Fibroblast of skin of left biceps (primary cell): ENCODE measurements at places on chromosomes 7 and 10.

DNA sequence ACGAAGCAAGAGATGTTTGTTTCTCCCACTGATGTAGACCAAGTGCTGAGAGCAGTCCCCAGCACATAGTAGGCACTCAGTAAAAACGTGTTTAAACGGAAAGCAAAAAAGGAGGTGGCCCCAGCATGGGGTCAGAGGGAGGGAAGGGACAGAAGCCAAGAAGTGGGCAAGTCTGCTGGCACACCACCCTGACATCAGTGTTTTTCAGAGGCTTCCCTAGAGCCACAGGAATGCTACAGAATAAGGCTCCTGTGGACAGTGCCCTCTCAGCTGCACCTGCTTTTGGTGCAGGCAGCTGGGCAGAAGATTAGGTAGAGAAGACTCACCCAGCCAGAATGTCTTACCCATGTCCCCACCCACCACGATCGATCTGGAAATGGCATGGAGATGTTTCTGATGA lies 8.3 kb upstream of the ANKRD1 start:
- DNase-seq: no peak

- no peak for DNase-seq
These were observed 20.7 kb downstream of the KCNH2 start for GRCh38 chr7:150957133-150958020.

- no peak for DNase-seq
These were observed 79.2 kb downstream of the APBB1IP start for GRCh38 chr10:26517141-26517867.

DNA sequence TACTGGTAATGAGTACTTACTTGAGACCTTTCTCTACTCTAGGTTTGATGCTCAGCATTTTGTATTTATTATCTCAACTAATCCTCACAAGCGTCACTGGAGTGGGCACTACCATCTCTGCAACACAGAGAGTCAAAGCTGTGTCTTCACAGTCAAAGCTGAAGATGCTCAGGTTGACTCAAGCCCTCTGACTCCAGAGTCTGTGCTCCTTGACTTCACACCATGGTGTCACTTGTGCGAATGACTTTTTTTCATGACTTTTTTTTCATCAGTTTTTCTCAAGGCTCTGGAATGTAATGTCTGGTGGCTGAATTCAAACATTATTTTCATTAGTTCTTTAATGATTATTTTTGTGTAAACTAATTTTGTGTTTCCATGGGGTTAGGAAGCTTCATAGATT lies 30.4 kb upstream of the TARP start:
- DNase-seq: no peak

DNA sequence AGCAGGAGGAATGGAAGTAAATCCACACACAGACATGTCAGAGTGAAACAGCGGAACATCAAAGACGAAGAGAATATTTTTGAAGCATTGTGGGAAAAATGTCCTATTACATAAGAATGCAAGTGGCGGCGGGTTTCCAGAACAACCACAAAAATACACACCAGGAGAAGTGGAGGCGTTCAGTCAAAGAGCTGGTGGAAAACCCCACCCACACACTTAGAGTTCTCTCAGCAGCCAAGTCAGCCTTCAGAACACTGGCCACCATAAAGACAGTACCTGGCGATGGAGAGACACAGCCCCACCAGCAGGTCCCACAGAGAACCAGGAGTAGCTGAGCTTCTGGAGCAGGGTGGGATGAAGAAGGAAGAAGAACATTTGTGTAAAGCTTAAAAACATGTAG lies 23.7 kb downstream of the NKX6-2 start:
- no peak for DNase-seq

DNA sequence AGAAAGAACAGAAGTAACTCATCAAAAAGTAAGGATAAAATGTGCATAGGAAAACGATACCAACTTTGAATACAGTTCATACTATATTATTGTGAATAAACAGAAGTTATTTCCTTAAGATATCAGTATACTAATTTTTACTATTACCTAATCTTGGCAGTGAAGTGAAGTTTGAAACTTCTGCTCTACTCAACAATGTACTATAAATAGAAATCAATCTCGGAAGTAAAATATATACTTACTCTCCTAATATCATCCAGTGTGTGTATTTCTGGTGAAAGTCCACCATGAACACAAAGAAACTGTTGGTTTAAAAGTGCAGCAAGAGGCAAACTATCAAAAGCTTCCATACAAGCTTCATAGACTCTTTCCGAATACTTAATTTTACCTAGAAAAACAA lies 24.6 kb downstream of the PPP3CB start:
- DNase-seq: no peak

DNA sequence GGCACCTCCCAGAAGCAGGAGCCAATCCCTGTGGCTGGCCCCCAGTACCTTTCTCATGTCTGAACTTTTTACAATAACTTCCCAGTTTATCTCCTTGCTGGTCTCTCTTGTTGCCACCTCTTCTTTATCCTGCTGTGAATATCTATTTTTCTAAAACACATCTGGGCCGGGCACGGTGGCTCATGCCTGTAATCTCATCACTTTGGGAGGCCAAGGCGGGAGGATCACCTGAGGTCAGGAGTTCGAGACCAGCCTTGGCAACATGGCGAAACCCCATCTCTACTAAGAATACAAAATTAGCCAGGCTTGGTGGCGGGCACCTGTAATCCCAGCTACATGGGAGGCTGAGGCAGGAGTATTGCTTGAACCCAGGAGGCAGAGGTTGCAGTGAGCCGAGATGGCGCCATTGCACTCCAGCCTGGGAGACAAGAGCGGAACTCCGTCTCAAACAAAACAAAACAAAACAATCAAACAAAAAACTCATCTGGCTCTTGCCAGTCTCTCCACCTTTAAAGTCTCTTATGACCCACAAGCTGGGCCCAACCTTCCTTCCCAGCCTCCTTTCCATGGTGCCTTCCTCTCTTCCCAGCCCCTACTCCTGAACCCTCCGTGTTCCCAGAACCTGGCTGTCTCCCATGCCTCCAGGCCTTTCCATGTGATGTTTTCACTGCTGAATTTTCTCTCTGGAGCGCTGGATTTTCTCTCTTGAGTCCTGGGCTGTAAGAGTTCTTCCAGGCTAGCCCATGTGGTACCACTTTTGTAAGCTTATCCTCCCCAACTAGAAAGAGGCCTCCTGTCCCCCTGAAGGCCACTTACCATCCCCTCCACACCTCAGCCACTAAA lies 51.3 kb downstream of the HIP1 start:
- no peak for DNase-seq

GRCh38 chr10:14379556-14380280 lies 49.0 kb upstream of the FRMD4A start:
- DNase-seq: no peak

- DNase-seq: no peak
These were observed 188.1 kb downstream of the SDHAF3 start for GRCh38 chr7:97305589-97305988.

DNA sequence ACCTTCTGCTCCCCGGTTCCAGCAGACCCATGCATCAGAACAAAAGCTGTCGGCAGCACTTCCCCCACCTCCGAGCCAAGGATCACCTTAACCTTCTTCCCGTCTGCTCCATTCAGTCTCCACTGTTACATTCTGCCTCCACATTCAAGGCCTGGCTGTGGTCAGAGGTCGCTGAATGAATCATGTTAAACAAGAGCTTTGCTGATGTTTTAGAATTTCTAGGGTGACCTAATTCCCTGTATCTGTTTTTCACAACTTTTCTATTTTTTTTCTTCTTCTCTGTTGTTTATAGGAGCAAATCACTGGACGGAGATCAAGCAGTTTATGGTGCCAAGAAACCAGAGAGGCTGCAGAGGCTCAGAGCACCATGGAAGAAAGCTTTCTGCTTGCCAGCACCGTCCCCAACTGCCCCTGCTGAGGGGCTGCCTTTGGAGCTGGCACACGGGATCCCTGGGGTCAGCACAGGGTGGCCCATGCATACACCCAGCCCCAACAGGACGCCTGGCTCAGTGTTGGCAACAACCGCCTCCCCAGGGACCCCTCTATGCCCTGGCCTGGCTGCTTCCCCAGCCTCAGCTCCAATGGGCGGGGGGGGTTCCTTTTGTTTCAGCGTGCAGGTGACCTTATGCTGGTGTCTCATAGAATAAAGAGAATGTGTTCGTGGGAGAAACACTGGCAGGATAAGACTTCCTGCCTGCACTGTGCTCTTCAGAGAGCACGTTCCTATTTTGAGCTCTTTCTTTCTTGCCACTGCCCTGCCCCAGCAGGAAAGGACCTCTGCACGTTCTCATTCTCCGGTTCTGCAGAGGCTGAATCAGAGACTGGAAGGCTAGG lies 182.7 kb upstream of the LYZL2 start:
- peak; percentile 47 for DNase-seq

DNA sequence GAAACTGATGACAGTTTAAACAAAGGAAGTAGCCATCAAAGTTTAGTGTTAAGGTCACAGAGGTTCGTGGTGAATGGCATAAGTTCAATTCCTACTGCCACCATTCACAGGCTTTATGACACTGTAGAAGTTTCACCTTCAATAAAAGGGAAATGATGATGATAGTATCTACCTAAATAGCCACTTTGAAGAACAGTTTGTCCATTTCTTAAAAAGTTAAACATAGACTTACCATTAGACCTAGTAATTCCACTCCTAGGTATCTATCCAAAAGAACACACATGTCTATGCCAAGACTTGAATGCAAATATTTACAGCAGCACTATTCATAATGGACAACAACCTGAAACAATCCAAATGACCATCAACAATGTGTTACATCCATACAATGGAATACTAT lies 18.9 kb upstream of the GSTK1 start:
- DNase-seq: no peak

DNA sequence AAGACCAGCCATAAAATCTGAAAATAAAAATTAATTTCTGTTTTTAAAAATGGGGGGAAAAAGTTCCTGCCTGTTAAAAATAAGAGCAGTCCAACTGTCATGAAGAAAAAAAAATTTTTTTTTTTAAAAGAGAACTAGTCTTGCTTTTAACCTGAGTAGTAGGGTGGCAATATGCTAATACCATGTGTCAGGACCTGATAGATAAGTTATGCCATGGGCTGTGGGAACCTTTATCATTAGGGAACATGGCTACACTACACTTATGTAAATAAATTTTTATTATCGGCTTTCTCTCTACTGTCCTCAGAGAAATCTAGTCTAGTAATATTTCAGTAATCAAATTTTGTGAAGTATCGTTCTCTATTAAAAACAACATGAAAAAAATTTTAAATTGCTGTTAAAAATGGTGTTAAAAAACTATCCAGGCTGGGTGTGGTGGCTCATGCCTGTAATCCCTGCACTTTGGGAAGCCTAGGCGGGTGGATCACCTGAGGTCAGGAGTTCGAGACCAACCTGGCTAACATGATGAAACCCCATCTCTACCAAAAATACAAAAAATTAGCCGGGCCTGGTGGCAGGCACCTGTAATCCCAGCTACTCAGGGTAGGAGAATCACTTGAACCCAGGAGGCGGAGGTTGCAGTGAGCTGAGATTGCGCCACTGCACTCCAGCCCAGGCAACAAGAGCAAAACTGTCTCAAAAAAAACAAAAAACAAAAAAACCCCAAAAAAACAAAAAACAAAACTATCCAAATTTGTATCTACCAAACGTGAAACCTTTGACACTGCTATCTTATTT lies 20.7 kb downstream of the NT5C3A start:
- DNase-seq: no peak

- no peak for DNase-seq
These were observed 72.8 kb upstream of the DDC start for GRCh38 chr7:50637725-50638643.

- DNase-seq: peak; percentile 33
These were observed 34.4 kb upstream of the SLF2 start for GRCh38 chr10:100878291-100878910.

- DNase-seq: no peak
These were observed 9.8 kb downstream of the AGBL3 start for GRCh38 chr7:134996097-134996550.

GRCh38 chr7:28280516-28280915 lies 99.9 kb upstream of the JAZF1 start:
- DNase-seq: no peak

- no peak for DNase-seq
These were observed 72.6 kb downstream of the ST7 start for GRCh38 chr7:117025891-117026290.

DNA sequence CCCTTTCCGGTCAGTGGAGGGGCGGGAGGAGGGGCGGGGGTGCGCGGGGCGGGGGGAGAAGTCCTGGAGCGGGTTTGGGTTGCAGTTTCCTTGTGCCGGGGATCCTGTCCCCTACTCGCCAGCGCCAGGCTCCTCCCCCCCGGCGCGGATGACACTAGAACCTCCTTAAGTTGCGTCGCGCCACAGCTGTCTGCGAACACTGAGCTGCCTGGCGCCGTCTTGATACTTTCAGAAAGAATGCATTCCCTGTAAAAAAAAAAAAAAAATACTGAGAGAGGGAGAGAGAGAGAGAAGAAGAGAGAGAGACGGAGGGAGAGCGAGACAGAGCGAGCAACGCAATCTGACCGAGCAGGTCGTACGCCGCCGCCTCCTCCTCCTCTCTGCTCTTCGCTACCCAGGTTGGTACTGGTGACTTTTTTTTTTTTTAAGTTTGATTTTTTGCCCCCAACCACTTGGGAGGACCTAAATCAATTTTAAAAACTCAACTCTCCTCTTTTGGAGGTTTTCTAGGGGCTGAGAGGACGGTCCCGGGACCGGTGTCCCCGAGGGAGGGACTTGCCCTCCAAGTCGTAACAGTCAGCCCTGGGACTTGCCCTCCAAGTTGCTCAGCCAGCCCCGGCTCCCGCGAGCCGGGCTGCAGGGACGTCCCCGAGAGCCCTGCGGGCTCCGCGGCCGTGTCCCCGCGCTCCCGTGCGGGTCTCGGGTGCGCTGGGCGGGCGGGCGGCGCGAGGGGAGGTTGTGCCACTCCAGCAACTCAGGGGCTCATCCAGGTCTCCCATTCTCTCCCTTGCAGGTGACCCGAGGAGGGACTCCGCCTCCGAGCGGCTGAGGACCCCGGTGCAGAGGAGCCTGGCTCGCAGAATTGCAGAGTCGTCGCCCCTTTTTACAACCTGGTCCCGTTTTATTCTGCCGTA lies at the start of gene GATA3:
GATA3 (plus strand) TSS at position 195 of the 914 bp plus-strand sequence. CDS start 968 bp downstream, outside the sequence.
- DNase-seq: no peak

DNA sequence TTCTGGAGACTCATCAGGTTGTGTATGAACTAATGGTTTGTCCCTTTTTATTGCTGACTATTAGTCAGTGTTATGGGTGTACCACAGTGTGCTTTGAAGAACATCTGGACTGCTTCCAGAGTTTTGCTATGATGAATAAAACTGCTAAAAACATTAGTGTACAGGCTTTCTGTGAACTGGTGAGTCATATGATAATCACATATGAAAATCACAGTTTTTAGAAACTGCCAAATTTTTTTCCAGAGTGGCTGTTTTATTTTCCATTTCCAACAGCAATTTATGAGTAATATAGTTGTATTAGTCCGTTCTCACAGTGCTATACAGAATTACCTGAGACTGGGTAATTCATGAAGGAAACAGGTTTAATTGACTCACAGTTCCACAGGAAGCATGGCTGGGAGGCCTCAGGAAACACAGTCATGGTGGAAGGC lies 281.2 kb upstream of the VSTM2A start:
- DNase-seq: no peak

GRCh38 chr10:104706886-104707285 lies 65.8 kb downstream of the SORCS3 start:
- DNase-seq: no peak
